ENCODE measurements at places on chromosomes 1 and 21.

- no peak for DNase-seq
Observed at GRCh38 chr1:239772446-239772845, 319.2 kb upstream of the FMN2 start.

DNA sequence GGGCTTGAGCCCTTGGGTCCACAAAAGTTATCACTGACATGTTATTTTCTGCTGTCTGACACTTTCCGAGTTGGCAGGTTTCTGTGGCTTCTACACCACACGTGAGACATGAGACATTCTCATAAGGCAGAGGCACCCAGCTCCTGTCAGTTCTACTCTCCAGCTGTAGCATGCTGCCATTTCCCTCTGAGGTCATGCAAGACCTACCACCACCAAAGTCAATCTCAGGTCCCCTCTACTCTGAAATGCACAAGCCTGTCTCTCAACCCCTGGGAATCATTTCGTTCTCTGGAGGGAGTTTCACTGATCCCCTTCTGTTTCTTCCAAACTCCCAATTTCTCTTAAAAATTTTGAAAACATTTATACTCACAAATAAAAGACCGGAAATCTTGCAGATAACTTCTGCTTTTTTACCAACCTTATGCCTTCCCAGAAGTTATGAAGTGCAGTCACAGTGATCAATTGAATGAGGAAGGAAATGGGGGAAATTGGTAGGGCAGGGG, 39.5 kb upstream of the CR2 start:
- DNase-seq: no peak

DNA sequence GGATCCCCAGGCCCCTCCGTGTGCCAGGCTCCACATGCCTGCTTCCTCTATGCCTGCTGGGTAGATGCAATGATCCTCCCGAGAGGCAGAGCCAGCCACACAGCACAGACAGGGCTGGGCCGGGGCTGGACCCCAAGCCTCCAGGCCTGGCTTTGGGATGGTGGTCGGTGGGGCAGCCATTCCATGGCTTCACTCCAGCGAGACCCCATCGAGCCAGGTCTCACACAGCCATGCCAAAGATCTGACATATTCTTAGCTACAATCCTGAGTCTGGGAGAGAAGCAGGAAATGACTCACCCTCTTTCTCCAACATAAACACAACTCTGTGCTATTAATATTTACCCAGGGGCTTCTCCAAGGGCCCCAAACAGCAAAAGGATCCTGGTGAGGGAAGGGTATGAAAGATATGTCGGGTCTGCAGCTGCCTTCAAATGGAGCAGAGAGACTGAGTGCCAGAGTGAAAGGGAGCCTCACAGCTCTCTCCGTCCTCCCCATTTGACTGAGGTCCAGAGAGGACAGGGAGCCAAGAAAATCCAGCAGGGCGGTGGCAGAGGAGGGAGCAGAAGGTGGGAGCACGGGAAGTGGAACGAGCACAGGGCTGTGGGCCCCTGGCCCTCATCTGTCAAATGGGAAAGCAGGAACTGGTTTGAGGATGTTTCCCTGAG, 639.5 kb downstream of the MATN1 start:
- no peak for DNase-seq

DNA sequence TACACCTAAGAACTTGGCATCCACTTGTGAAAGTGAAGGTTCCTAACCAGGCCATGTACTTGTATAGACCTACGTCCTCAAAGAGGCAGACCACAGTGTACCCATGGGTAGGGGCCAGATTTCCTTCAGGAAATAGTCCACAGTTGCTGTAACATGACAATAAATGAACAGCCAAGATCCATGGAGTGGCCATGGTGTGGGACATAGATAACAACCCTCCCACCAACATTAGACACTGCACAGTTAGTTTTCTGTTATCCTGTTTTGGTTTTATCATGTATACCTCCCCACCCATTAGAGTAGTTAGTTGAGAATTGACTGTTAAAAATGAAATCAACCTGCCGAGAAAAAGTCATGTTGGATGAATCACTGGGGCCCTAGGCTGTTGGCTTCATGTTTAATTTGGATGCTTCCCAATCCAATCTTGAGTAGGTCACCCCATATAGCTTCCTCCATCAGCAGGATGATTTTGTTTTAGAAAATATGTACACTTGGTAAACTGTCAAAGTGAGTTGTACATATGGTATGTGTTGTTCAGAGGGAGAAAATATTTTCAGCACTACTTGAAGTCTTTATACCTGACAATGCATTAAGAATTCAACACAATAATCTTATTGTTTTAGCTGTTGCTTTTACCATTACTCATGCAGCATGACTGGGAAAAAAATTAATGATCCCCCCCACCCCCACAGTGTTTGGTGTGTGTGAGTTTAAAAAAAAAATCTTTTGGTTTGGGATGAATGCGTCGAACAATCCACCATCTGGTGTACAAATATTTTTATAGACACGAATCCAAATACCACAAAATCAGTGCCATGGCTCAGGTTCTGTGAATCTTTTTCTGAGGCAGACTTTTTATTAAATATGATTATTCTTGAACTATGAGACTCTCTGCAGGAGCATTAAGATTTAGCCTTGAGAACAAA, 88.3 kb upstream of the ARHGAP29 start:
- peak; percentile 57 for DNase-seq

- DNase-seq: no peak
Observed at GRCh38 chr1:223345720-223346119, 18.3 kb downstream of the SUSD4 start.

- no peak for DNase-seq
Observed at GRCh38 chr21:44780767-44781459, 20.7 kb downstream of the UBE2G2 start.

DNA sequence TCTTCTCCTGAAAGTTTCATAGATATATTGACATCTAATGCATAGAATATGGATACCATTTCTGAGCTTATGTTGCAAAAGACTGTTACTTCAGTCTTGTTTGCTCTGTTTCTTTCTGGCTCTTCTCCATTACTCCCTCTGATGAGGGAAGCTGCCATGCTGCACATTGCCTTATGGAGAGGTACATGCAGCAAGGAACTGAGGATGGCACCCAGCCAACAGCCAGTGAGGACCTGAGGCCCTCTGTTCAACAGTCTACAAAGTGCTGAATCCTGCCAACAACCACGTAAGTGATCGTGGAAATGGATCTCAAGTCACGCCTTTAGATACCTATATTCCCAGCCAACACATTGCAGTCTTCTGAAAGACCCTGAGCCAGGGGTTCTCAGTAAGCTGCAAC, 66.6 kb upstream of the ADAMTS5 start:
- DNase-seq: no peak
